ENCODE measurements at places on chromosomes 7 and 10. TPM values are rescaled to one million over a fixed set of nuclear protein-coding genes. Genes with fewer than 3 reads are reported as not detected.
A peak's percentile ranks its signal among the peaks of the same experiment; 100 is the strongest.

The TRPV5 gene
- 0.42 TPM for total RNA-seq

The ABI1 gene
- 41.0 TPM for total RNA-seq

The SAP25 gene
- total RNA-seq: 5.3 TPM

The TMEM270 gene
- total RNA-seq: not detected

The CLDN3 gene
- total RNA-seq: 44.1 TPM

The GRM3 gene
- total RNA-seq: 0.29 TPM

- peaks cover 63% of the 10 kb centered on the region for H3K27me3 ChIP-seq
- peaks cover 7% of the 10 kb centered on the region for H3K4me1 ChIP-seq
- H3K36me3 ChIP-seq: no peaks in the 10 kb centered on the region
- peak within 1 kb of the TSS; percentile 75 for H3K4me3 ChIP-seq
Measured at GRCh38 chr10:71396711-71397295, at the start of gene CDH23. TSS of gene CDH23 (plus strand) at chr10:71396920. CDS start at chr10:71439832, 42,912 bp downstream.

DNA sequence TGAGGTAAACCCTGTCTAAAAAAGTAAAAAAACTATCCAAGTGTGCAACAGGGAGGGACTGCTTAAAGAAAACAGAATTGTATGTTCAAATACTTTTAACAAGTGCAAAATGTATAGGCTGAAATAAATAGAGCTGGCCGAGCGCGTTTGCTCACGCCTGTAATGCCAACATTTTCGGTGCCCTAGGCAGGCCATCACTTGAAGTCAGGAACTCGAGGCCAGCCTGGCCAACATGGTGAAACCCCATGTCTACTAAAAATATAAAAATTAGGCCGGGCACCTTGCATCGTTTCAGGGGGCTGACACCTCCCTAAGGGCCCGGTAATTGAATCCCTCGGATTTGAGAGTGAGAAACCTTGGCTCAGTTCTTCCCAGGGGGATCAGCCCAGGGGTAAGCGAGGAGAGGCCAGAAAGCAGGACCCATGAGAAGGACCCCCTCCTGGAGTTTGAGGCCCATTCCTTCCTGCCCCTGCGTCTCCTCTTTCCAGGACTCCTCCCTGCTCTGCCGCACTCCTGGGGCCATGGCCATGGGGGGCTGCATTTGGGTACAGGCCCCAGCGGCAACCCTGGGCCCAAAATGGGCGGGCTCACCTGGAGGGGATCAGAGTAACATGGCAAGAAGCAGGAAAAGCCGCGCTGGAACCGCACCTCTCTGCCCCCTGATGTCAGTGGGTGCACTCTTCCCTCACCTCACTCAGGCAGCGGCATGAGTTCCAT, 75.5 kb upstream of the TMEM248 start:
- DNase-seq: peak; percentile 63
- H3K27me3 ChIP-seq: no peaks in the 10 kb centered on the region
- peak overlapping the region; percentile 86 for H3K27ac ChIP-seq
- peak overlapping the region; percentile 92 for H3K4me3 ChIP-seq

DNA sequence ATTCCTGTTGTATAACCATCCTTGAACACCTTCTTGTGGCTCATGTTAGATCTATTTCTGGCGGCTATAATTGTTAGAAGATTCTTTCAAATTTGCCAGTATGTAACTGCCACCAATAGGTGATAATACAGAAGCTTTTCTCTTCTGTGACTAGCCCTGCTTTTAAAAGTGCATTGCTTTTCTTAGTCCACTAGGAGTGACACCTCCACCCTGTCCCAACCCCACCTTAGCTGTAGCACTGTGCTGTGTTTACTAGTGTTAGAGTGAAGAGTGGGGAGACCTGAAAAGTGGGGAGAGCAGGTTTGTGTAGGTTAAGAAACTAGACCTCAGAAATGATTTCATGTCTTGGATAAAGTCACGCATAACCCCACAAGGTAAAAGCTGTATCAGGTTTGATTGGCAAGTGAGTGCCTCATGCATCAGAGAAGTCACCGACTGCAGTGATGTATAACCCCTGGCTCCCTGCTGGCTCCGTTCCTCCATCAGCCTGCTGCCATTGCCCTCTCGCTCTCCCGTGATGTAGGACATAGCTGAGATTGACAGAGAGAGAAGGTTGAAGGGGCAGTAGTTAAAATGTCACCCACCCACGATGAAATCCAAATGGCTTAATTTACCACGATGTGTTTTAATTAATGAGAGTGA, 12.5 kb downstream of the NPVF start:
- H3K27me3 ChIP-seq: no peaks in the 10 kb centered on the region
- peak; percentile 54 for DNase-seq
- no peaks in the 10 kb centered on the region for H3K36me3 ChIP-seq
- H3K4me3 ChIP-seq: no peak overlapping the region

DNA sequence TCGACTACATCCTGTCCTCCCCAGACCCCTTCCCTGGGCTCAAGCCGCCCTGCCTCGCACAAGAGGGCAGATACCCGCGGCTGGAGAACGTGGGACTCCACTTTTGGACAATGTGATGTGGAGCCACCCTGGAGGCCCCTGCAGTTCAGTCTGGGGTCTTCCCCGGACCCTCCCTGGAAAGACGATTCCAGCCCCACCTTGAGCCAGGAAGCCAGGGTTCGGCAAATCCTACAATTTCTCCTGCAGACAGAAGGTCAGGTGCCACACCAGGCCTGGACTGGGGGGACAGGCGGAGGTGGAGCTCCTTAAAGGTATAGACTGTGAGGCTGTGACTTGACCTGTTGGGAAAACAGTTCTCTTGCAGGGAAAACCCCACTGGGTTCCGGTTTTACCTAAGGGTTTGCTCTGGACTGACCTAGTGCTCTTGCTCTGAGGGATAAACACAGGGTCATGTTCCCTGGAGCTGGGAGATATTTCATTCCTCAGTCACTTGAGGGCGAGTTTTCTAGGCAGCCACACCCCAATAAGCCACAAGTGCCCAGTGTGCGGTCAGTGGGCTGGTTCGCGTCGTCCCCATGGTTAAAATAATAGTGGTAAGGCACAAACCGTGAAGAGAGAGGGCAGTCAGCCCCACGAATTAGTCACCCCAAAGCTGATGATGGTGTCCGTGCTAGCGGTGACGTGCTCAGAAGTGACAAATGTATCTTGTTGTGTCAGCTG, 1.6 kb downstream of the FOXL3 start:
- no peak overlapping the region for H3K4me3 ChIP-seq
- DNase-seq: peak; percentile 16
- H3K36me3 ChIP-seq: no peaks in the 10 kb centered on the region
- no peaks in the 10 kb centered on the region for H3K4me1 ChIP-seq
- H3K27me3 ChIP-seq: peaks cover 47% of the 10 kb centered on the region

- no peaks in the 10 kb centered on the region for H3K27me3 ChIP-seq
- no peaks in the 10 kb centered on the region for H3K4me1 ChIP-seq
- no peak overlapping the region for H3K4me3 ChIP-seq
- no peak for DNase-seq
Measured at GRCh38 chr7:2715341-2716231, 27.6 kb downstream of the AMZ1 start.

DNA sequence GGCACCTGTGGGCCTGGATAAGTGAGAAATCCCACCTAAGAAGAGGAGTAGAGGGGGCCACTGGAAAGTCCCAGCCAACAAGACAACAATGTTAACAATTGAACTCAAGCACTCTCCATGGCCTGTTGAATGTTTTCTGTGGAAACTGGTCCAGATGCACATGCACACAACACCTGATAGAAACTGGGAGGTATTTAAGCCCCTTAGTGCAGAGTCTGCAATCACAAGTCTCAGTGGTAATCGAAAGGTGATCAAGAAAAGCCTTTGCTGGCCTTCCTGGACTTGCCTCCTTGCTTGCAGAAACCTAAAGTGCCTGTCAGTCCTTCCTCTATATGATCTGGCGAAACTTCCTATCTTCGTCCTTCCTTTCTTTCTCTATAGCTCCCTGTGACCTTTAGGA, 30.6 kb upstream of the HNRNPH3 start:
- H3K36me3 ChIP-seq: no peaks in the 10 kb centered on the region
- H3K4me3 ChIP-seq: no peak overlapping the region
- DNase-seq: no peak
- H3K27me3 ChIP-seq: no peaks in the 10 kb centered on the region
- no peak overlapping the region for H3K27ac ChIP-seq

- peak overlapping the region; percentile 88 for H3K4me3 ChIP-seq
- peaks cover 21% of the 10 kb centered on the region for H3K36me3 ChIP-seq
- DNase-seq: peak; percentile 90
- no peaks in the 10 kb centered on the region for H3K27me3 ChIP-seq
- peaks cover 7% of the 10 kb centered on the region for H3K4me1 ChIP-seq
Measured at GRCh38 chr7:73738220-73738611, 386 bp downstream of the ABHD11 start.

- no peak overlapping the region for H3K4me3 ChIP-seq
- peak; percentile 13 for DNase-seq
- no peaks in the 10 kb centered on the region for H3K27me3 ChIP-seq
- H3K36me3 ChIP-seq: no peaks in the 10 kb centered on the region
- H3K4me1 ChIP-seq: no peaks in the 10 kb centered on the region
Measured at GRCh38 chr10:86105181-86105580, 261.4 kb downstream of the GRID1 start.

DNA sequence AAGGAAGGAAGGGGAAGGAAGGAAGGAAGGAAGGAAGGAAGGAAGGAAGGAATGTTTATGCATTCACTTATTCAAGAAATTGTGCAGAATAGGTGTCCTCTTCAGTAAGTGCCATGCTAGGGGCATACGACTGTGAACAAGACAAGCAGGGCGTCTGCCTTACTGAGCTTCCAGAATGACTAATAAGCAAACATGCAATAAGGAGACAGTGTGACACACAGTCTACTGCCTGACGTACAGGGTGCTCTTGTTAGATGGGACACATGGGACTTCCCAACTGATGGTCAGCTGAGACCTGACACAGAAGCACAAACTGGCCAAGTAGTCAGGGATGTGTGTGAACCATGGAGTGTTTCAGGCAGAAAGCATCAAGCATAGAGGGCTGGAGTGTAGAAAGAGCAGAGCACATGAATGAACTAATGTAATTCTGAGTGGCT, 18.2 kb downstream of the DNAJC12 start:
- no peaks in the 10 kb centered on the region for H3K36me3 ChIP-seq
- no peak overlapping the region for H3K27ac ChIP-seq
- no peaks in the 10 kb centered on the region for H3K27me3 ChIP-seq

DNA sequence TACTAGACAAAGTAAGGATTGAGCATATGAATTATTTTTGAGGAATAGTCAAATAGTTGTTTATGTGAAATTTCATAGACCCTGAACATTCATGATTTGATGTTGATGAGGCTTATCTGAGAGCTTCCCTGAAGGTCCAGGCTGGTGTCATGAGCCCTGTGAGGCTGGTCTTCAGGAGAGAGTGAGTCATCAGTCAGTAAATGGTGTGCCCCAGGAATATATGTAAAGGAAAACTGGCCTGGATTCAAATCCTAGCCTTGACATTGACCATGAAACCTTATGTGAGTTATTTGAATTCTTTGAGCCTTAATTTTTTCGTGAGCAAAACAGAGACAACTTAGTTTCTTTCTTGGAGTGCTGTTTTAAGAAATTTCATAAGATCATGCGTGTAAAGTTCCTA, 6.2 kb downstream of the TMEM236 start:
- H3K27me3 ChIP-seq: no peaks in the 10 kb centered on the region
- no peak overlapping the region for H3K27ac ChIP-seq

DNA sequence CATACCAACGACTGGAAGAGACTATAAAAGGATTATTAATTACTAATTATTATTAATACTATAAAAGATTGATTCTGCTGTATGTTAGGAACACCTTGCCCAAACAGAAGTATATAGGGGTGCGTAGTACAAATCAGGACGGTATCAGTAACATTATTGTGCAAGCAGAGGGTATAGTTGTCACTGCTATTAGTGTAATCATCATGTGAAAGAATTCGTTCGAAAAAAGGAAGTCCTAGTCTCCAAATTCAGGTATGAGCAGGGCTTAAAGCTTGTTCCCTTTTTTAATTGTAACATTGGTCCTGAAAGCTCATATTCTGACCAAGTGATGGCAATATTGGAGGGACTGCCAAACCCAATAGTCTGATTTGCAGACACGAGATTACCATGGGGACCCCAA, 81.8 kb downstream of the THSD7A start:
- no peak overlapping the region for H3K27ac ChIP-seq
- DNase-seq: no peak
- H3K4me3 ChIP-seq: no peak overlapping the region
- H3K4me1 ChIP-seq: no peaks in the 10 kb centered on the region
- no peaks in the 10 kb centered on the region for H3K36me3 ChIP-seq
- H3K27me3 ChIP-seq: no peaks in the 10 kb centered on the region

DNA sequence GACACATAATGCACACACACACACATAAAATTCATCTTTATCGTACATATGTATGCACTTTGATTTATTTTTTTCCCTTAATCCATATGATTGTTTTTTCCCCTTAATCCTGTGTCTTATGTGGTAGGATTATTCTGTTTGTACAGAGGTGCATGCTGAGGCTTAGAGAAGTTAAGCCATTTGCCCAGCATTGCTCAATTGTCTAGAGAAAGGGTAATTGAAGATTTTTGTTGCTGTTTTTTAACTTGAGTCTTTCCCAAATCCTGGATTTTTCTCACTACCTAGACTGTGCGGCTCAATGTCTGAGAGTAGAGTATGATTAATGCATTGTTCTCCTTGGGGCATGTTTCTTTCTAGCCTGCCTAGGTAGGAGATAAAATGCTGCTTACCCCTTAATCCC, 35.0 kb downstream of the WBP1L start:
- H3K36me3 ChIP-seq: no peaks in the 10 kb centered on the region
- H3K27ac ChIP-seq: no peak overlapping the region
- H3K4me1 ChIP-seq: peaks cover 35% of the 10 kb centered on the region
- no peak for DNase-seq
- H3K4me3 ChIP-seq: no peak overlapping the region

- no peak overlapping the region for H3K27ac ChIP-seq
- H3K27me3 ChIP-seq: no peaks in the 10 kb centered on the region
- H3K4me3 ChIP-seq: no peak overlapping the region
- H3K36me3 ChIP-seq: peaks cover 3% of the 10 kb centered on the region
- peaks cover 14% of the 10 kb centered on the region for H3K4me1 ChIP-seq
Measured at GRCh38 chr7:47475880-47476227, 106.1 kb downstream of the TNS3 start.

GRCh38 chr7:102182016-102182415, 104.7 kb upstream of the SH2B2 start:
- H3K4me1 ChIP-seq: no peaks in the 10 kb centered on the region
- DNase-seq: no peak
- H3K27me3 ChIP-seq: no peaks in the 10 kb centered on the region
- no peak overlapping the region for H3K27ac ChIP-seq
- peaks cover 68% of the 10 kb centered on the region for H3K36me3 ChIP-seq

GRCh38 chr7:66921396-66921917, 432 bp downstream of the TMEM248 start:
- H3K27me3 ChIP-seq: no peaks in the 10 kb centered on the region
- H3K4me3 ChIP-seq: peak overlapping the region; percentile 93
- peaks cover 12% of the 10 kb centered on the region for H3K36me3 ChIP-seq

DNA sequence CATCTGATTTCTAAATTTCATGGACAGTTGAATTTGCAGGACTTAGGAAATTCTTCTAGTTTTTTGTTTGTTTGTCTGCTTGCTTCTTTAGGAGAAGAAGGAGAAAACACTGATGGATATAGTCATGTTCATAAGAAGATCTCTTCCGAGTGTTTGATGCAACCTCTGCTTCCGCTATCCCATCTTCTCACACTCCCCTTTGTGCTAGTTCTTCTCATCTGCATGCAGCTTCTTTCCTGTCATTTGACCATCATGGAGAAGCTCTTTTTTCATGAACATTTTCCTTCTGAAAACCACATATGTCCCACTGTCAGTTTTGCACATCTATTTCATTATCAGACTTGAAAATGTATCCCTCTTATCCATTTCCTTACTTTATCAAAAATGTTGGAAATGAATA, 346.9 kb upstream of the PRKCQ start:
- H3K4me3 ChIP-seq: no peak overlapping the region
- no peak for DNase-seq
- no peaks in the 10 kb centered on the region for H3K36me3 ChIP-seq
- H3K27ac ChIP-seq: no peak overlapping the region
- H3K27me3 ChIP-seq: no peaks in the 10 kb centered on the region
- no peaks in the 10 kb centered on the region for H3K4me1 ChIP-seq

- no peak for DNase-seq
- no peaks in the 10 kb centered on the region for H3K27me3 ChIP-seq
- no peaks in the 10 kb centered on the region for H3K4me1 ChIP-seq
- H3K36me3 ChIP-seq: peaks cover 82% of the 10 kb centered on the region
- no peak overlapping the region for H3K27ac ChIP-seq
Measured at GRCh38 chr10:103177123-103177522, 15.9 kb downstream of the NT5C2 start.

All from endodermal cell (in vitro differentiated cells).